T-helper 22 cell (primary cell): ENCODE measurements at places on chromosomes 1 and 21.

DNA sequence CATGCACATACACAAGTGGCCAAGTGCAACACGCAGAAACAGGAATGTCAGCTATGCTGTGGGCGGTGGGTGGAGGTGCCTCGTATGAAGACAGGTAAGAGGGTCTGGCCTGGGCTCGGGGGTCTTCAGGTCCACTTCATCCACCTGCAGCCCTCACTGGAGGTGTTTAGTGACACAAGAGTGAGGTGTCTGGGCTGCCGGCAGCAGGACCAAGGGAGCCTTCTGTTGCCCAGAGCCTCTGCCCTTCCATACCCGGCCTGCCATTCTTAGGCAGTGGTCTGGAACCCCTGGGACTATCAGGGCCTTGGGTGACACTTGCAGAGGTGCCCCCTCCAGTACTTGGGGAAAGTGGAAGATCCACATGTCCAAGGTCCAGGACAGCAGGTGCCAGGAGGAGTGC lies 21.7 kb upstream of the ACTRT2 start:
- DNase-seq, result no peak

DNA sequence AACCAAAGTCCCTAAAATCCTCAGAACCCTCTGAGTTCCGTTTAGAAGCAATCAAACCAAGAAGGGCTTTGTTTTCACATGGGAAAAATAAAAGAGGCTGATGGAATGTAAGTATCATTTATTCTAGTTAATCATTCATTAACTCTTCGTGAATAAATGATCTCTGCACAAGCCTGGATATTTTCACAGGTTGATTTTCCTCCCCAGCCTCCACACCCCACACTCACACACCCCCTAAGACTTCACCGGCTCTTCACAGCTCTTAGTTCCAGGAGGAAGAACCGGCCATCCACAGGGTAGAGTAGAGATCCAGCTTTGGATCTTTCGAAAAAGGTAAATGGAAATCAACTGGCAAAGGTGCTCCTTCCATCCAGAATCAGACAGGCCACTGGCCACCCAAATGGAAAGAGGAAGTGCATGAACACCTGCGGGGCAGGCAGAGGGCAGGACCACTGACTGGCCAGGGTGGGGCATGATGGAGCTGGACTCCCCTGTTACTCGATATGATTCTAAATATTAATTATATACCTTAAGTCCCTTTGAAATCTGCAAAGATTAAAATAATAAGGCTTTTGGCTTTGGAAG lies 10.0 kb downstream of the C1orf198 start:
- no peak for DNase-seq

GRCh38 chr1:186479162-186479561 lies 18.2 kb upstream of the PDC start:
- DNase-seq, result no peak

DNA sequence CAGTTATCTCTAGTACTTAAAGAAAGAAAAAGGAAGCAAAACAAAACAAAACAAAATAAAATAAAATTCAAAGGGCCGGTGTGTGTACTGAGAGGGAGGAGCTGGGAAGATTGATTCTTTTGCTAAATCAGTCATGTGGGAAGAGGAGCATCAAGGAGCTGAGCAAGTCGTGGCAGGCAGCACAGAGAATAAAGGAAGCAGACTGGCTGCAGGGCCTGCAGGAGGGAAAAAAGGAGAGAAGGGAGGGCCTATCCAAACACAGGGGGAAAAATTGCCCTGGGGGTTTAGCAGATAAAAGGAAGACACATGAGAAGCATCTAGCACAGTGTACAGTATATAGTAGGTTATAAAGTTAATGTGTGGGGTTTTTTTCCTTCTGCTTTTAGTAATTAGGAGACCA lies 27.6 kb downstream of the AGO4 start:
- DNase-seq, result no peak

- DNase-seq, result no peak
Measured at GRCh38 chr1:38151399-38151798, 104.8 kb upstream of the POU3F1 start.

- DNase-seq, result no peak
Measured at GRCh38 chr1:18085387-18086074, 22.1 kb upstream of the IGSF21 start.

- no peak for DNase-seq
Measured at GRCh38 chr1:116228511-116228910, 117.3 kb downstream of the MAB21L3 start.

- no peak for DNase-seq
Measured at GRCh38 chr1:24768873-24769605, 23.8 kb downstream of the CLIC4 start.

- no peak for DNase-seq
Measured at GRCh38 chr1:199009447-199009846, 370.6 kb downstream of the PTPRC start.

GRCh38 chr1:207920444-207921021 lies 9.6 kb upstream of the CD34 start:
- DNase-seq, result no peak
